Cerebellum (tissue), 4 donors: ENCODE measurements at places on chromosomes 6 and 20. TPM values are rescaled to one million over a fixed set of nuclear protein-coding genes. Genes with fewer than 3 reads are reported as not detected.

Gene AKAP12
- total RNA-seq, result 51.3 TPM

Gene CYP21A2
- 1.6 TPM for total RNA-seq

Gene SLC22A3
- 4.3 TPM for total RNA-seq

Gene MOCS3
- 5.5 TPM for total RNA-seq
